ENCODE measurements at places on chromosomes 4 and X. TPM values are rescaled to one million over a fixed set of nuclear protein-coding genes. Genes with fewer than 3 reads are reported as not detected.

DNA sequence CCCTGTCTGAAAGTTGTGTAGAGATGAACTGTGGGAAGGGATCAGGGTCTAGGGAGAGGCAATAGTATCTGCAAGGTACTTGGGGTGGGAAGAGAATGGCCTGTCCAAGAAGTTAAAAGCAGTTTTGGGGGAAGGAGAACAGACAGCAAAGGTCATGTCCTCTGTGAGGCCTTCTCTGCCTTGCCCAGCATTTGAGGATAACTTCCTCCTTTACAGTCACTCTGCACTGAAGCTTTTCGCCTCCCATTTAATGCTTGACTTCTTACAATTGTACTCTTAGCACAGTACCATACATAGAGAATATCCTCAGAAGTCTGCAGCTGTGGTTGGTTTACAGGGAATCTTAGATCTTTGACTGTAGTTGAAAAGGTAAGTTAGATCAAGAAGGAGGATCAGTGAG, 121.8 kb upstream of the AP1S2 start:
- DNase-seq = no peak

GRCh38 chr4:8260656-8261111, 8.9 kb upstream of the HTRA3 start:
- DNase-seq = no peak

DNA sequence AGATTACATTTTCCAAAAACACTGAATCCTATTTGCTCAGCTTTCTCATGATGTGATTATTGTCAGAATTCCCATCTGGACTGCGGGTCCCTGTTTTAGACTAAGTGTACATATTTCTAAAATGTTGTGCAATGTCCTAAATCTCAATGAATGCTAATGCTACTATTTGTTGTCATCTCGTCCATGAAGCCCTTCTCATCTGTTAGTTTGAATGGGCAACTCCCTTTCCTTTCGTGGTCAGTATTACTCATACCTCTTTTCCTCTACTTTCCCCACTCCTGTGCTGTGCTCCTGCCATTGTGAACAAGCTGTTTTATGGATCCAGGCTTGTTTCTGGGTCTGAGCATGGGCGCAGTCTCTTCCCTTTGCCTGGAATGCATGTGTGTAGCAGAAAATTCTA, 91.0 kb downstream of the MID1 start:
- DNase-seq = no peak

DNA sequence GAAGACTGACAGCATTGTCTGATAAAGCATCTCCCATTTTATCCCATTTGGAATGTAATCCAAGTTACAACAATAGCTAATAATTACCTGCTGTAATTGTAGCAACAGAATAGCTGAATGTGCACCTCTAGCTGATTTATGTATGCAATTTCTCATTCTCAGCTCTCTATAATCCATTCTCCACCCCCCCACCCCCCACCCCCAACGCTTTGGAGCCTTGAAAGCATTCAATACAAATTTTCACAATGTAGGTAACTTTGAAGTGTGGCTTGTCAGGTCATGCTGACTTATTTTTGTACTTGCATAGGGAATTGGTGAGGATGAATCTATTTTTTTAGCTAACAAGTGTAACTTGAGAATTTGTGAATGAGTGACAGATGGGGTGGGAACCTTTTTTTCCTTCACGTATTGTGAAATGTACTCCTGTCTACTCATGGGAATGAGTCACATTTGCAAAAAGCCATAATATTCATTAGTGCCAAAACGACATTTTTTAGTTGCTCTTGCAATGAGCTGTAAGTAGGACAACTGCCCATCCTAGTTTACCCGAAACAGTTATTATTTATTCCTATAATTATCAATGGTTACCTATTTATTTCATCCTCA, 159.3 kb downstream of the PALLD start:
- DNase-seq = no peak

DNA sequence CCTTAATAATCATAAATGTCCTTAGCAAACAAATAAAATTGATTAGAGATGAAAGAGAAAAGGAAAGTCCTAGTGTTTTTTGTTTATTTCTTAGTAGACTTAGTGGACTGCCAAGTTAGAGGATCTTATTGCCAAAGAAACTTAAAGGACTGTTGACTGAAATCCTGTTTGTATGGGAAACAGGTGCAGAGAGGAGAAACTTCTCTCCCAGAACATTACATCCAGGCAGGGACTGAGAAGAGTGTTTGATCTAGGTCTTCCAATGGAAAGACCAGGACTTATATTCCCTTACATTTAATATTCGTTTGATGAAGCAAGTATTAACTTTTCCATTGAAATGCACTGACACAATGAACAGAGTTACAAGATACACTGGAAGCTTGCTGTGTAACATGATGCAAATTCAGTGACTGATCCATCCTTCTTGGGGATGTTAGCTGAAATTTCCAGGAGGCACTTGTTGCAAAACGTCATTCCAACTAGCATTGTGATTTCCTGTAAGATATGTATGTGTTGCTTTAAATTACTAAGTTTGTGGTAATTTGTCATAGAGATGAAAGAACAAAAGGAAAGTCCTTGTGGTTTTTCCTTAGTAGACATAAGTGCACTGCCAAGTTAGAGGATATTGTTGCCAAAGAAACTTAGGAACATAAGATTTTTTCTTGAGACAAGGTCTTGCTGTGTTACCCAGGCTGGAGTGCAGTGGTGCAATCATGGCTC, 505.6 kb downstream of the STIM2 start:
- no peak for DNase-seq

GRCh38 chr4:107666134-107666533, 53.9 kb downstream of the PAPSS1 start:
- no peak for DNase-seq

- DNase-seq = no peak
Observed at GRCh38 chr4:138869165-138869564, 146.4 kb upstream of the NOCT start.

DNA sequence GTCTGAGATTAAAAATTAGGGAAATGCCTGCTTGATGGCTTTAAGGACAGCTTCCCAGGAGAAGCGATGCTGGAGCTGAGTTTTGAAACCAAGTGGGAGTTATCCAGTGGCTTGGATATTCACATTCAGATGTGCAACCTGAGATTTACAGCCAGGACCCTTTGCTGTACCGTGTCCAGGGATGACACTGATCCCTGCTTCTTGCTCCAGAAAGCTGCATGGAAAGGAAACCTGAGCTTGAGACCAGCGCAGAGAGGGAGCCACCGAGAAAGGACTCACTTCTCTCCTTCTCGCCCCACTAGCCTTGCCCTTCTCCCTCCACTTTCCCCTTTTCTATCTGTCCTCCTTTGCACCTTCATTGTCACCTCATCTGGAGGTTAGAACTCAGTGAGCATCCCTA, 254.5 kb upstream of the PPARGC1A start:
- DNase-seq = no peak

GRCh38 chr4:67762086-67762485, 7.9 kb upstream of the GNRHR start:
- no peak for DNase-seq

- DNase-seq = no peak
Observed at GRCh38 chr4:78989697-78990270, 50.5 kb upstream of the PAQR3 start.

- DNase-seq = no peak
Observed at GRCh38 chr4:51859476-51860031, 16.6 kb downstream of the DCUN1D4 start.

- DNase-seq = no peak
Observed at GRCh38 chr4:106551724-106552123, 183.1 kb upstream of the GIMD1 start.

DNA sequence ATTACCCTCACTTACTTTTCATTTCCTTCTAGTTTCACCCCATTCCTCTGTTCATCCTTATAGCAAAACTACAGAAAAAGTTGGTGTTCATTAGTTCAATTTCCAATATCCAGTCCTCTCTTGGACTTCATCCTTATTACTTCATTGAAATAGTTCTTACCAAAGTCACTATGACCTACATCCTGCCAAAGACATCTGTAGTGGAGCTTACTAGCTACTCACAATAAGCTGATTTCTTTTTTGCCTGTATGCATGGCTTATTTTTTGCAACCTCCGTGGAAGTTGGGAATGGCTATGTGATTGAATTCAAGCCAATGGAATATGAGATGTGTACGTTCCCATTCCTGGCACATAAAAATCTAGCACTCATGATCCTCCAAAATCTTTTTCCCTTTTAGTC, 4.6 kb upstream of the CDKL2 start:
- DNase-seq = no peak

OCRL gene
- total RNA-seq = 20.5 TPM

GPR173 gene
- total RNA-seq = 1.3 TPM

ADH1C gene
- 6.8 TPM for total RNA-seq

LNX1 gene
- total RNA-seq = 6.0 TPM

CXCL11 gene
- not detected for total RNA-seq
